Ascending aorta (tissue), 2 donors: ENCODE measurements at places on chromosomes 7 and 10. TPM values are rescaled to one million over a fixed set of nuclear protein-coding genes. Genes with fewer than 3 reads are reported as not detected.

HOXA13 gene
- total RNA-seq: not detected

MAP3K8 gene
- total RNA-seq: 15.8 TPM

- DNase-seq: no peak
Observed at GRCh38 chr7:70695795-70696083, 436.2 kb upstream of the GALNT17 start.

GRCh38 chr10:22017283-22018020, 13.9 kb upstream of the DNAJC1 start:
- DNase-seq: no peak

DNA sequence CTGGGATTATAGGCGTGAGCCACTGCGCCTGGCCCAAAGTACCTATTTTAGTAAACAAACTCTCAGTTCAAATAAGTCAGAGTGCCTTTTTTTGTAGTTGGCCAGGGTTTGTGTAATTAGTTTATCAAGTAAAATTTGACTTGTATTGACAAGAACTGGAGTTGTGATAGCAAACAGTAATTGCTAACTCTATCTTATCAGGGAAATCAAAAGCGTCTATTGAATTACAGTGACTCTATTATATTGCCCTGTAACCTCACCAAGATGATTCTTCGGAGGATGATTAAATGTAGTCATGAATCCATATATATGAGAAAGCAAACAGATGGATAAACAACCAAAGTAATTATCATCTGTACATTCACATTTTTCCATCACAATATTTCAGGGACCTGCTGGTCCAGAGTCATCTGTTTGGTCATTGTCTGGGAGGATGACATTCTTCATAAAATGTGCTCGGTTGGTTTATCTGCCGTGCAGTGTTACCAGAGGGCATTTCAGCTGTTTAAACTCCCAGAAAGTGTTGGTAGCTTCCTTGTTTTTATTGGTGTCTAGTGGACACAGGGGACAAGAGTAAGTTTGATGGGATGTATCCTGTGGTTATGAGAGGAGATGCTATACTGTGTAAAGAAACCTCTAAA, 35.6 kb downstream of the DOCK1 start:
- DNase-seq: no peak

DNA sequence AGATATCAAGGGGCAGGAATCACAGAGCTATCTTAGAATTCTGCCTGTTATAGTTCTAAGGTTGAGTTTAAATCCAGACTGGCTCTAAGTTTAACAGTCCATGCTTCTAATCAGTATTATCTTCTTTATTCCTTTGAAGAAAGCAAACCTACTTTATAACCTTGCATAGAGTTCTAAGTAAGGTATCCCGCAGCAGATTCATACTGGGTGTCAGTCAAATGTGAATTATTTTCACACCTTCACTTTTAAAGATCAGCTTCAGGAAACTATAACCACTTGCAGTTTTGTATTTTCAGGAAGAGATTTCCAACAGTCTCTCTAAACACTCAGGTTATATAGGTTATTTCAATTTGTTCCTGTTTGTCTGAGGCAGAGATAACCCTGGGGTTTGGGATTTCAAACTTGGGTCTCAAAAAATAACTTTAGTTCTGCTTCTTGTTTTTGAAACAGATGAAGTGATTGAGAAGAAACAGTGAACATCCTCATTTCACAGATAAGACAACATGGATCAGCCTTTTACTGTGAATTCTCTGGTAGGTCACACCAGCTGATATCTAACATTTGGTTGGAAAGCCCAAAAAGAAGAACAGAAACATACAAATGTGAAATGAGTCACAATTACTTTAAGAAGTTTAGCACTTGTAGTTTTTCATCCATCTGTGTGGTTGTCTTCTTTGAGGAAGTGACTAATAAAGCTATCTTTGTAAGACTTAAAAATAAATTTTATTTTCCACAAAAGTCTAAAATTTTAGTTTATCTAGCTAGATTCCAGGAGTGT, 21.4 kb downstream of the STAMBPL1 start:
- no peak for DNase-seq
